ENCODE measurements at places on chromosomes 12 and 14. TPM values are rescaled to one million over a fixed set of nuclear protein-coding genes. Genes with fewer than 3 reads are reported as not detected.
A peak's percentile ranks its signal among the peaks of the same experiment; 100 is the strongest.

DNA sequence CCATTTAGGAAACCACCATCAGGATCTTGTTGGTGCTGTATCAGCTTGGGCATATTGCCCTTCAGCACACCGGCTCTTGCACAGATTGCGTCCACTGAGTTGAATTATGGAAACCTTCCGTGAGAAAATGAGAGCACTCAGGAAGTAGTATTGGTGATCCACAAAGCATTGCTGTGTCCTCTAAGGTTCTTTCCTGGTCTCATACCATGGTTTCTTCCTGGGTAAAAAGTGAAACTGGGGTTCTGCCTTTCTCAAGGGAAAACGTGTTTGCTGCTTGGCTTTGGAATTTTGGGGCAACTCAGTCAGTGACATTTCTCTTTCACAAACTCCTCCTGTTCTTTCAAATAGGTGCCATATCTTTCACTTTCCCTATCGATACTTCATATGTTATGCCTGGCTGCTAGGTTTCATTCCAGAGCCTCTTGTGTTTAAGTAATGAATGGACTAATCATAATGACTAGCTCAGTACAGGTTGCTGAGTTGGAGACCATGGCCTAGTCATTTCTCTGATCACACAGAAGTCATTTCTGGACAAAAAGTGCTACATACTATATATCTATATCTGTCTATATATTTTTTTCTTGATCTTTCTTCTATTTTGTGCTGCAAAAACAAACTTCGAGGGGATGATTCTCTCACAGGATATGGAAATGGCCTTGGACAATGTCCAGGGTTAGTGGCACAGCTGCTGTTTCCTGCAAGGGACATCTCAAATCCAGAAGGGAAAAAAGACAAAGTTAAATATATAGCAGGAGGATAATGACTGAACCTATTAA is 423.4 kb downstream of the ZFP36L1 start:
- DNase-seq, result no peak

- peak; percentile 90 for DNase-seq
Measured at GRCh38 chr14:20683125-20683890, 1.1 kb upstream of the RNASE4 start.

DNA sequence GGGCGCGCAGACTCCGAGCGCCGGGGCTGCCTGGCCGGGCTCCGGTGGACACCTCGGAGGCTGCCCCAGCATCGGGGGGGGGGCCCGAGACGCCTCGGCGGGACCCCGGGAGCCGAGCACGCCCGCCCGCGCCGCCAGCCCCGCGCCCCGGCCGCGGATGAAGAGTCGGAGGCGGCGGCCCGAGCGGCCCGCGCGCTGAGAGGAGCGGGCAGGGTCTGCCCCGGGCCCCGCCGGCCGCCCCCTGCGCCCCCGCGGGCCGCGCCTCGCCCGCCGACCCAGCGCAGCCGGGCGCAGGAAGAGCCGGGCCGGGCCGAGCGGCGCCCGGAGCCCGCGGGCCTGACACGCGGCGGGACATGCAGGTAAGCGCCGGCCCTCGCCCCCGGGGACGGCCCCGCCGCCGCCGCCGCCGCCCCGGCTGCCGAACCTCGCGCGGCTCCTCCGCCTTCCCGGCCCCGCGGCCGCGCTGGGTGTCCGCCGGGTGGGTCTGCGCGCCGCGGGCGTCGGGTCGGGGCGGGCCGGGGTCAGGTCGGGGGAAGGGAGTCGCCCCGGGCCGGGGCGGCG is 63.7 kb downstream of the FBXL14 start:
- DNase-seq, result no peak

DNA sequence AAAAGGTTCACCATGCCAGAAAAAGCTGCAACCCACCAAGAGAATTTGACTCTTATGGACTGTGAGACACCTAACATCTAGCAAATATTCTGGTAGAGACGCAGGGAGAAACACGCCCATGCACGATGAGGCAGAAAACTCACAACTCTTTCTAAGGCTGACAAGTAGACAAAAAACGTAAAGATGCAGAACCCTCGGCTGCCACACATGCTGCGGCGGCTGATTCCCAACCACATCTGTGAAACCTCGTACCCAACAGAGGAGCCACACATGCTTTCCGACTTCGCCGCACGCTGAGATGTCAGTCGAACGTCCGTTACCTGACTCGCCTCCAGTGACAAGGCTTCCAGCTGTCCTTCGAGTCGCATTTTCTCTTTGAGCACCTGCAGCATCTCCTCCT is 21.8 kb downstream of the GOLGA3 start:
- no peak for DNase-seq

GRCh38 chr12:42097971-42098370 is 46.7 kb downstream of the GXYLT1 start:
- no peak for DNase-seq

C12orf76 gene
- 13.1 TPM for total RNA-seq

OR2AP1 gene
- total RNA-seq, result not detected

CRADD gene
- total RNA-seq, result 15.5 TPM

SIX1 gene
- 4.6 TPM for total RNA-seq

- no peak for DNase-seq
Measured at GRCh38 chr12:113232089-113232839, 11.0 kb downstream of the TPCN1 start.

GRCh38 chr12:9872162-9872561 is 3.0 kb upstream of the CLEC2B start:
- DNase-seq, result peak; percentile 48

DNA sequence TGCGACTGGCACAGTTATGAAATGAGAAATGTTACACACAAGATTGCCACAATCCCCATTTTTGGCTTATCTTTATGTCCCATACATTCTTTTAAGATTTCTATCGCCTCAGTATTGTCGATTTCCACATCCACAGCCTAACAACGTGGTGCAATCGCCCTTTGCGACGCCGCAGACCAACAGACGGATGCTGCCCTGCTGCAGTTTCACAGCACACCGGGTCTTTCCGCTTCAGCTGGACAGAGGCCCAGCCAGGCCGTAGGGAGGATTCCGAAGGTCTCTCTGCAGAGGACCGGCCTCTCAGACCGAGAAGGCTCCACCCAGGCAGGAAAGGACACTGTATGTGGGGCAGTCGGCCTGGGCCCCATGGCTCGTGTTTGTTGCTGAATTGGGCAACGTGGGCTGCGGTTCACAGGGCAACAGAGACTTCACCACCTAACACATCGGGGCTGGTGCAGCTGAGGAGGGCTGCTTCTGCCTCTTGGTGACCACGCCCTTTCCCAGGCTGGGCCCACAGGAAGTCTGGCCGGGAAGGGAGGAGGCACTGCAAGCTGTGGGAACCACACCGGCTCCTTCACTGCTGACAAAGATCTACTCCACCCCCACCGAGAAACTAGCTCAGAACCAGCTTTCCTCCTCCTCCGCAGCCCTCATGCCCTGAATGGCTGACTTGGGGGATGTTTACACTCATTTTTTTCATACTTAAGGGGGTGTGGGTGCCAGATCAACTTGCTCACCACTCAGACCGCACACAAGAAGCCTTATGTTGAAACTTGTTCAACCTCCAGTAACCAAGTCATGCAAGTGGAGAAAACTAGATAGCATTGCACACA is 32.9 kb upstream of the MDM1 start:
- peak; percentile 77 for DNase-seq

VWF gene
- 51.8 TPM for total RNA-seq

DNA sequence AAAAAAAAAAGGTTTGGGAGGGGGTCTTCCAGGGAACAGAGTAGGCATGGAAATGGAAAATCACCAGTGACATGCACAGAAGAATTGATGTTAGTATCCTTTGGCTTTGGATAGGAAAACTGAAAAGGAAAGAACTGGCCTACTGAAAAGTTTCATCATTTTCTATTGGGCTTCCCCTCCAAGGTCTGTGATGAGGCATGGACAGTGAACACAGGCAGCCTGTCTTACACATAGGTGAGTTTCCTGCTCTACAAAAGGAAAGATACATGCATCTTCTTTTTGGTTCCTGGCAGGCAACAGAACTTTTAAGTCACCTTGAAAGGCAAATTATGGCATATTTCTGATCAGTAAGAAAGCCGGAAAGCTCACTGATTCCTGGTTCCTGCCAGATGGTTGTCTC is 5.8 kb downstream of the BMAL2 start:
- no peak for DNase-seq

CEBPE gene
- total RNA-seq, result 1.5 TPM

GRCh38 chr12:79206871-79207270 is 342.3 kb downstream of the SYT1 start:
- no peak for DNase-seq

DNA sequence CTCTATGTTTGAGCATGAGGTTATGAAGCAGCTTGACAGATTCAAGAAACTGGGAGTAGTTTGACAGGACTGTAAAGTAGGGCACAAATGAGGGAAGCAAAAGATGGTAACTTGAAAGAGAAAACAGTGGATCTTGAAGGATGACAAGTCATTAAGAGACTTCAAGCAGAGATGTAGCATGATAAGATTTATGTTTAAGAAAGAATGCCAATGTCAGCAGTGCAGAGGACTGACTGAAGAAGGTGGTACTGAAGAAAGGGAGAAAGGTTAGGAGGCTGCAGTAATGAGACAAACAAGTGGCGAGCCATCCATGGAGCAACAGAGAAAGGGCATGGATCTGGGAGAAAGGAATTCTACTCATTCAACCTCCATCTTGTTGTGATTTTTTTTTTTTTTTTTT is 120.2 kb upstream of the RAP1B start:
- no peak for DNase-seq

- DNase-seq, result no peak
Measured at GRCh38 chr14:103107941-103108748, 13.6 kb downstream of the EXOC3L4 start.

DNA sequence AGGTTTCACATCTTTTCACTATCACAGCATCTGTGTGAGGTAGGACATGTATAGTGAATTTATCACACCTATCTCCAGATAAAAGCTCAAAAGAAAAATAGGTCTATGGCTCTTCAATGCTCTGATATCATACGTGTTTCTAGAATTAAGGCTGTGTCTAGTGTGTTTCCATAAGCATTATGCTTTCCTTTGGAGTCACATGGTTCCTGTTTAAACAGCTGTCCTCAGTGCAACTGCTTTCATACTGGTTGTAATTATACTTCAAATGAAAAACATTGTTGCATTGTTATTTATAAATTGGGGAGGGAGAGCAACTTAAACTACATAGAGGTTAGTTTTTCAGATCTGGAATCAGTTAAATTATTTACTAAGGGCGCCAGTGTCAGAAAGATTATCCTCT is 151.6 kb downstream of the SYT1 start:
- peak; percentile 33 for DNase-seq

PLD4 gene
- 5.6 TPM for total RNA-seq

TOMM20L gene
- total RNA-seq, result not detected

NTF3 gene
- 4.7 TPM for total RNA-seq

GRCh38 chr12:33357181-33357580 is 82.4 kb downstream of the SYT10 start:
- DNase-seq, result no peak
